ENCODE measurements at places on chromosomes 16 and 17.
A peak's percentile ranks its signal among the peaks of the same experiment; 100 is the strongest.

DNA sequence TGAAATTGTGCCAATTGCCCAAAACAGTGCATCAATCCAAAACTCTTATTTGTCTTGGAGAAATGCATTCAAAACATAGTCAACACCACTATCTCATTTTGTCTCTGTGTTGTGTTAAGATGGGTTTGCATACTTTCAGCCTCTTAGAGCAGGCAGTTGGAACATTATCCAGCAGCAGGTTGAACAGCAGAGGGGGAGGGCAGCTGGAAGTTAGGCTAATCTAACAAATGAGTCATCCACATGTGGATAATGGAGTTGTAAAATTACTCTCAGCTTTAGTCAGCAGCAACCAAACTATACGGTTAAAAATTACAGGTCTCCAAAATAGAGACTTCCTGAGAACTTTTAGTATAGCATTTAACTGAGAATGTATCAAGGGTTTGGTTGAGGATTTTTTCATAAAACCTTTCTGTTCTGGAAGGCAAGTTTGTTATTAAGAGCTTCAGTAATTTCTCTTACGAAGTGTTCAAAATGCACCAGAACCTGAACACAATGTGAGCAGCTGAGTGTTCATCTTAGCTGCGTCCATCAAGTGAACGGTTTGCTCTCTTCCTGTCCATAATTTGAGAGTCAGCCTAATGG is 46.3 kb downstream of the PRKCA start:
- peak; percentile 41 for DNase-seq

- no peak for DNase-seq
Observed at GRCh38 chr17:61247439-61247838, 152.2 kb upstream of the TBX2 start.

GRCh38 chr17:17391668-17392370 is 85.0 kb upstream of the MED9 start:
- DNase-seq: no peak

DNA sequence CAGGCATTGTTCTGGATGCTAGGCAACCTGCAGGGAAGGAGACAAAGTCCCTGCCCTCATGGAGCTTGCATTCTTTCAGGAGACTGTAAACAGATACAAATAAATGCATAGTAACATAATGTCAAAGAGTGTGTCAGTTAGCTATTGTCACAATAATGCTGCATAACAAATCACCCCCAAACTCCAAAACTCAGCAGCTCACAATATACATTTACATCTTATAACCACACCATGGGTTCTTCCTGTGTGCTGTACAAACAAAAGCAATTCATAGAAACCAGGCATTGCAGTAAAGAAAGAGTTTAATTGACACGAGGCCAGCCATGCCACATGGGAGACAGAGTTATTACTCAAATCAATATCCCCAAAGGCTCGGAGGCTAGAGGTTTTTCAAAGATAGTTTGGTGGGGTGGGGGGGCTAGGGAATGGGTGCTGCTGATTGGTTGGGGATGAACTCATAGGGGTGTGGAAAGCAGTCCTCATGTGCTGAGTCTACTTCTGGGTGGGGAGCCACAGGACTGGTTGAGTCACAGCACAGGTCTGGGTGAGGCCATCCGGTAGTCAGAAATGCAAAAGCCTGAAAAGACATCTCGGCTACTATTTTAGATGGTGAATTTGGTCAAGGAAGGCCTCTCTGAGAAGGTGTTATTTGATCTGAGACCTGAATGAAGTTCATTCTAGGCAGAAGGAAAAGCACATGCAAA is 79.0 kb downstream of the GPRC5B start:
- DNase-seq: no peak

- no peak for DNase-seq
Observed at GRCh38 chr16:57643910-57644309, 15.5 kb downstream of the ADGRG1 start.

GRCh38 chr17:64500487-64500859 is 3.6 kb upstream of the POLG2 start:
- DNase-seq: no peak

GRCh38 chr16:72963533-72964315 is 84.2 kb downstream of the ZFHX3 start:
- no peak for DNase-seq

DNA sequence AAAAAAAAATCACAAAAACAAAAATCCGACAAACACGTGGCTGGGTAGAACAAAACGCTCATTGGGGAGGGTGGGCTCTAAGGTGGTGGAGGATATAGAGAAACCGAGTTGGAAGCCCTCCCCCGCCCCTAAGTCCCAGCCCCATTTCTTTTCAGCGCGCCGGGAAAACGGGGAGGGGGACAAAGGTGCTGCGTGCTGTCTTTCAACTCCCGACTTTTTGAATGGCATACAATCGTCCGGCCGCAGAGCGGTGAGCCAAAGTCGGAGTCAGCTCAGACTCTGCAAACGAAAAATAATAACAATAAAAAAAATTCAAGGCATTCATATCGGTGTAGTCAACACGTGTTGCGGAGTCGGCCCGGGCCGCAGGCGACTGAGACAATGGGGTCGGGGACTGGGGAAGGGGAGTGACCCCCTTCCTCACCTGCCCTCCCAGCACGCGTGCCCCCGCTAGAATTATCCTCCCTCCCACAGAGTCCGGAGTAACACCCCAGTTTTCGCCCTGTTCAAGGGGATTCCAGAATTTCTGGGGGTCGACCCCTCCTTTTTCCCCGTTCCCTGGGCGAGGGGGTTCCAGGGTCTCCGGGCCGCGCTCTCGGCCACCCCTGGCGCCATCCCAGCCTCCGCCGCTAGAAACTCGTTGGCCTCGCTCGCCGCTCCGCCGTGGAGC is 1.7 kb upstream of the IGF2BP1 start:
- no peak for DNase-seq

DNA sequence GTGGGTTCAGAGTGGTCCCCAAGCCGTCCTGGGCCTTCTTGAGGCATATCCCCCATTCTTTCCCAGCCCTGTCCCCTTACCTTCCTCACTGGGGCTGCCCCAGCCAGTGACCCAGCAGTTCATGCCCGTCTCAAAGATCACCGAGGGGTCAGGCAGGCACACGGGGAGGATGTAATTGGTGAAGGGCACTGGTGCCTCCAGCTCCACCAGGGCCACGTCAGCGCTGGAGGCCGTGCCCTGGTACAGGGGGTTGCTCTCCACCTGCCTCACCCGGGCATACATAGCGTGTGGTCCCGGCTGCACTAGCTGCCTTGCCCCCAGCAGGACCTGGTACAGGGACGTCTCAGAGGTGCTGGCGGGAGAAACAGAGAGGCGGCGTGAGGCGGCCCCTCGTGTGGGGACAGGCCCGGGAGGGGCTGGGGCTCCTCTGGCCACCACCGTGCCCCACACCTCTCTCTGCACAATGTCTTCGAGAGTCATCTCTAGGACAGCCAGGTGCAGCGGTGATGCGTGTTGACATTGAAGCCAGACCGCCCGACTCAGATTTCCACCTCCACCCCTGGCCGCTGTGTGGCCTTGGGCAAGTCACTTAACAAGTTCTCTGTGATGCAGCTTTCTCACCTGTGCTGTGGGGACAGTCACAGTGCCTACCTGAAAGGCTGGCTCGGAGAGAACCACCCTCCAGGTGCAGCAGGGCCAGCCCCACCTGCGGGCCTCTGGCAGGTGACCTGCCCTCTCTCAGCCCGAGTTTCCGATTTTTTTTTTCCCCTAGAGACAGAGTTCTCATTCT is 5.8 kb downstream of the PRSS27 start:
- DNase-seq: no peak

- DNase-seq: no peak
Observed at GRCh38 chr17:81075307-81075706, 40.4 kb downstream of the BAIAP2 start.

DNA sequence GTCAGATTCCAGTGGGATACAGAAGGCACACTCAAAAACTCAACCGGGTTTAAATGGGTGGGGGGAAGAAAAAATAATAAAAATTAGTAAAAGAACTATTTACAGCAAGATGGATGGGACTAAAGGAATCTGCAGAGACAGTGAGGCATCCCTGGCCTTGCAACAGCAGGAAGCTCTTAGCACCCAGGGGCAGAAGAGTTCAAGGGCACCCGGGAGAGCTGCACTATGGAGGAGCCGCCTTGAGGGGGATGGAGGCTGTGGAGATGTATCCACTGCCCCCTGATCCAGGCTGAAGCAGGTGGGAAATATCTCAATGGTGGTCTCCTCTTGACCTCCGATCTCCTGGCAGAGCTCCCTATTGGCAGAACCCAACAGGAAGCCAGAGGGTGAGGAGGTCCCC is 69.4 kb upstream of the NFAT5 start:
- DNase-seq: no peak
